ENCODE measurements at places on chromosomes 2 and 18.

DNA sequence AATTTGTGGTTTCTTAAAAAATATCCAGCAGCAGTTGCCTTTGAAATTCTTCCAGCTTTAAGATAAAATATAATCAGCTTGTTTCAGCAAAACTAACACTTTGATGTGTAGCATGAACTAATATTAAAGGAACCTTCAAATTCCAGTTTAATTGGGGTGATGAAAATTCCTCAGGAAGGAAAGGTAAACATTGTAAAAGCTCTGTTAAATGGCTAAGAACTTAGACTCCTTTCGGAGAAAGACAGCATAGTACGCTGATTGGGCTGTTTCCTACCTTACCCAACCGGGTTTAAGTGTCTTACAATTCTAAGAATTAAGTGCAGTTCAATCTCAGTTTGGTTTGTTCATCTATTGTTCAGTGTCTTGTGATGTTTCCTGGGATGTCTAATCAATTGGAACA is 108.3 kb downstream of the CDH7 start:
- no peak for DNase-seq

DNA sequence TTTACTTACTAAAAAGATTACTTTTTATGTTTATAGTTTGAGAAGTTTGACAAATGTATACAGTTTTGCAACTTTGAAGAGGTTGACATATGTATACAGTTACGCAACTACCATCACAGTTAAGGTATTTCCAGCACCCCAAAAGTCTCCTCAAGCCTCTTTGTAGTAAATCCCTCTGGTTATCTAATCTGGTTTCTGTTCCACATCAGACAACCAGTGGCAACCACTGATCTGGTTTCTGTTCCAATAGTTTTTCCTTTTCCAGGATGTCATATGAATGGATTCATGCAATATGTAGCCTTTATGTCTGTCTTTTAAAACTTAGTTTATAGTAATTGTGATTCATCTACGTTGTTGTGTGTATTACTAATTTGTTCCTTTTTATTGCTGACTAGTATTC is 23.5 kb downstream of the IFIH1 start:
- no peak for DNase-seq

DNA sequence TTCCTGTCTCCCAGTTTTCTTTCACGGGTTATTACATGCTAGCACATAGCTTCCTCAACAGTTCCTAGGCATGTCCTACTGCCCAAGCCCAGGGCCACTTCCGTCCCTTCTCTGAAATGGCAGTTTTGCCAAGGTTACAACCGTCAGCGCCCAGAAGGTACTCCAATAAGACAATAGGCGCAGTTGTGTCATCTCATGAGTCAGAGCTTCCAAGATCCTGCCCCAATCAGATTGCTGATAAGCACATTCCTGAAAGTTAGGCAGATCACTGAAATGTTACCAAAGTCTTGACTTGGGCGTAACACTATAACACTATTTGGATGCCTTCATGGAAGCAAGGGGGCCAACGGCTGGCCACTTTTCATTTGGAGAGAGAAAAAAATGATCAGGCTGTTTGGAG is 34.2 kb downstream of the GKN2 start:
- DNase-seq, result no peak

DNA sequence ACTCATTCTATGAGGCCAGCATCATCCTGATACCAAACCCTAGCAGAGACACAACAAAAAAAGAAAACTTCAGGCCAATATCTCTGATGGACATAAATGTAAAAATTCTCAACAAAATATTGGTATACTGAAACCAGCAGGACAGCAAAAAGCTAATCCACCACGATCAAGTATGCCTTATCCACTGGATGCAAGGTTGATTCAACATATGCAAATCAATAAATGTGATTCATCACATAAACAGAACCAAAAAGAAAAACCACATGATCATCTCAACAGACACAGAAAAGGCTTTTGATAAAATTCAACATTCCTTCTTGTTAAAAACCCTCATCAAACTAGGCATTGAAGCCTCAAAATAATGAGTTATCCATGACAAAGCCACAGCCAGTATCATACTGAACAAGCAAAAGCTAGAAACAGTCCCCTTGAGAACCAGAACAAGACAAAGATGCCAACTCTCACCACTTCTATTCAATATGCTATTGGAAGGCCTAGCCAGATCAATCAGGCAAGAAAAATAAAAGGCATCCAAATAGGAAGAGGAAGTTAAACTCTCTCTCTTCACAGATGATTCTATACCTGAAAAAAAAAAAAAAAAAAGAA is 45.3 kb downstream of the RTTN start:
- no peak for DNase-seq

GRCh38 chr2:179172894-179173293 is 91.7 kb downstream of the SESTD1 start:
- no peak for DNase-seq

GRCh38 chr2:56537756-56538155 is 354.0 kb downstream of the CCDC85A start:
- DNase-seq, result no peak

DNA sequence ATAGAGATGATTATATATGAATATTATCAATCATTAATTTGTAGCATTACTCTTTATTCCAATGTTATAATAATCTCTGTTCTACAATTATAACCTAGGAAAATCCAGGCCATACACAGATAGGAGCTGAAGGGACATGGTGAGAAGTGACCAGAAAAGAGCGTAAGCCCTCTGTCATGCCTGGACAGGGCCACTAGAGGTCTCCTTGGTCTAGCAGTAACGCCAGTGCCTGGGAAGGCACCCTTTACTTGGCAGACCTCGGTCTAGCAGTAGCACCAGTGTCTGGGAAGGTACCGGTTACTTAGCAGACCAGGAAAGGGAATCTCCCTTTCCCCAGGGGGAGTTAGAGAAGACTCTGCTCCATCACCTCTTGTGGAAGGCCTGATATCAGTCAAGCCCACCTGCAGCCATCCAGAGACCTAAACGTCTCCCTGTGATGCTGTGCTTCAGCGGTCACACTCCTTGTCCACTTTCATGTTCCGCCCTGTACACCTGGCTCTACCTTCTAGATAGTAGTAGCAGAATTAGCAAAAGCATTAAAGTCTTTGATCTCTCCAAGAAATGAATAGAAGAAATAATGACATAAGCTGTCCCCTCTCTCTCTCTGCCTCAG is 447.5 kb upstream of the FSIP2 start:
- DNase-seq, result peak; percentile 1

DNA sequence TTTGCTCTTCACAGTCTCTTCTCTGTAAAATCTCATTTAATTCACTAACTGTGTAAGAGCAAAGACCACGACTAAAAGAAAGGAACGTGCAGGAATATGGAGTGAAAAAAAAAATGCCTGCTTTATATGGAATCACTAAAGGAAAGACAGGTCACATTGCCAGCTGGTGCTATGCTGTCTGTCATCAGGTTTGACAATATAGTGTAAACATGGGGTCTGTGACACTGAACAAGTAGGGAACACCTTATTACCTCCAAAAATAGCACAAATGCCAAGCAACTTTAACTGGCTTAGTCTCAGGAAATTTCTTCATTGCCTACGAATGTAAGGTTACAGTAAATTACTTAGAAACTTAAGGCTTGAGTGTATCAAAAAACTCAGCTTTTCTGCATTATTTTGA is 364.5 kb upstream of the LINC00305 start:
- no peak for DNase-seq

GRCh38 chr2:207635468-207636200 is 10.4 kb upstream of the METTL21A start:
- no peak for DNase-seq

- DNase-seq, result no peak
These were observed 32.5 kb upstream of the ARL5A start for GRCh38 chr2:151860613-151861146.

DNA sequence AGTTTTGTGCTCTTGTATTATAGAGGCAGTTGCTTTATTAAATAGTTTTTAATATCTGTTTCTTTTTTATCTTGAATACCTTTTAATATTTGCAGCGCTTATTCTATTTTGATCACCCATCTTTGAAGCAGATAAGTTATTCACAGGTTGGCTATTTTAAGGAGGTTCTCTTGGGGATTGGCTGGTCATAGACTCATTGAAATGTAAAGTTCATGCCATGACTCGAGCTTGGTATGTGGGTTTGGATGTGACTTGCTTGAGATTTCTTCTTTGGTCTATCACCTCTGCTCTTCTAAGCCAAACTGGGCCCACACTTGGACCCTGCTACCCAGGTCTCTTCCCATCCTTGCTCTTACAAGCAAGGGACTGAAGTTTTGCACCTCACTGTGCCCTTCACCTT is 33.6 kb downstream of the FARP2 start:
- no peak for DNase-seq

DNA sequence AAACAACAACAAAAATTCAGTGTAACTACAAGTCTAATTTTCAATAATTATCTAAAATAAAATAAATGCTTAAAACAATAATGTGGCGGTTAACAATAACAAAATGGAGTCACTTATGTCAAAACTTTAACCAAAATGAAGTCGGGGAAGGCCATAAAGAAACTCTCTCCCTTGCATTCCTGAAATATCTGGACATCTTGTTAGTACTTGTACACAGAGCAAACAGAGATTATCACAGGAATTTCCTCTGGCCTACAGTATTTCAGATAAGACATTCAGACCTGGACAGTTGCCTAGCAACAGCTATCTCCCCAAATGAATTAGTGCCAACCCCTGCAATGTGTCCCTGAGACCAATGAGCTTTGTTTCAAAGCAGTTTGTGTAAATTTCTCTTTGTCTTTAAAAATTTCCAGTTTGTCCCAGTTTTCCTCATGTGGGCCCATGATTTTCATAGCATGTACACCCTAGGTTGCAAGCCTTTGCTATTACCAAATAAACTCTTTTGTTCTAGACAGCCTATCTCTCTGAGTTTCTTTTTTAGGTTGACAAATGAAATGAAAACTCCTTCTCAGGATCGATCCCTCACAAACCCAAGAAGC is 68.6 kb downstream of the EXOC6B start:
- DNase-seq, result no peak

DNA sequence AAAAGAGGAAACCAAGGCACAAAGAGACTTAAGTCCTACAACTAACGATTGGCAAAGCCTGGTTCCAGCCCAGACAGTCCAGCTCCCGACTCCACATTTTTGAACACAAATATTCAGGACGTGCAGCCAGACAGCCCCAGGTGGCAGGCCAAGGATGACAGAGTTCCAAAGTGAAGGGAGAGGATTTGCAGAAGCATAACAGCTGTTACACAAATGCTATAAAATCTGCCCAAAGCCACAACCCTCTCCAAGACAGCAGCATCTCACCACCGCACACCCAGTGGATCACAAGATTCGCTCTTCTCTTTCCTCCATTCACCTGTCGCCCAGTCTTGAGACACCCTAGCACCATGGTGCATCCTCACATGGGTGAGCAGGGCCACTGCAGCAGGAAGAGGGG is 227.1 kb upstream of the ID2 start:
- no peak for DNase-seq

GRCh38 chr2:216807857-216808272 is 52.0 kb downstream of the TNP1 start:
- no peak for DNase-seq

DNA sequence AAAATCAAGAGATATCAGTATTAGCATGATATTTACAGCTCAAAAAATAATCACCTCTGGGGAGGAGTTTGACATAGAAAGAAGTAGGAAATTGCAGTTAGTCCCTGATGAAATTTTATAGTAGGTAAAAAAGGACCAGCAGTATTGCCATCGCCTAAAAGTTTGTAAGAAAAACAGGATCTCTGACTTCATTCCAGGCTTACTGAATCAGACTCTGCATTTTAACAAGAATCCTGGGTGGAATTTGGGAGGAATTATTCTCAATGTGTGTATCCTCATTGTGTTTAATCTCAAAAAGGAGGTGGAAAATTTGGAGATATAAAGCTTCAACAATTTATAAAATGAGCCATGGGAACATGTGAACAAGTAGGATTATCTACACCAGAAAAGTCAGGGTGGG is 31.2 kb upstream of the STAT1 start:
- DNase-seq, result no peak

GRCh38 chr2:46072101-46072820 is 224.9 kb upstream of the EPAS1 start:
- DNase-seq, result no peak

DNA sequence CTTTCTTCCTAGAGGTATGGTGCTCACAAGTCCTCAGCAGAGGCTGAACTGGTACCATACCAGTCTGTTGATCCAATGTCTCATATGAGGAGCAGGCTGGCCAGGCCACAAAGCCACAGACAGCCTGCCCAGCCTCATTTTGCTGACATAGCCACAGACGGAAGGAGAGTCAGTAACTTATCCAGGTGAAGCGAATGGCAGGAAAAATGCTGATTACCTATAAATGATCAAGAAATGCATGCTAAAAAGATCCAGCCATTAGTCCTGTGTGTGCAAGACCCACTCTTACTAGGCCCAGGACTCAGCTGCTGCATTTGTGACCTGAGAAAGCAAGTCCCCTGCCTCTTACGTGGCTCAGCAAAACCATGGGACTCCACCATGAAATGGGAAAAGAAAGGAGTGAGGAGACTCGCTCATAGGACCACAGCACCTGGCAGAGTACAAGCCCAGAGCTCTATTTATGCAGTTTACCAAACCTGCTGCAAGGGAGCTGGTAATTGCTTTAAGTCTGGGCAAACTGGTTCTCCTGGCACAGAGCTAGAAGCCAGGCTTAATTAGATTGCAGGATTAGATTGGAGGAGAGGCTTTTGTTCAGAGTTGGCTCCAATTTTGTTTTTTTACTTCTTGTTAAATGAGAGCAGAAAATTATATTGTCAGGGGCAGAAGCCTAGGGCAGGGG is 19.0 kb downstream of the RHOB start:
- no peak for DNase-seq

GRCh38 chr2:103367877-103368276 is 606.0 kb downstream of the TMEM182 start:
- DNase-seq, result no peak

DNA sequence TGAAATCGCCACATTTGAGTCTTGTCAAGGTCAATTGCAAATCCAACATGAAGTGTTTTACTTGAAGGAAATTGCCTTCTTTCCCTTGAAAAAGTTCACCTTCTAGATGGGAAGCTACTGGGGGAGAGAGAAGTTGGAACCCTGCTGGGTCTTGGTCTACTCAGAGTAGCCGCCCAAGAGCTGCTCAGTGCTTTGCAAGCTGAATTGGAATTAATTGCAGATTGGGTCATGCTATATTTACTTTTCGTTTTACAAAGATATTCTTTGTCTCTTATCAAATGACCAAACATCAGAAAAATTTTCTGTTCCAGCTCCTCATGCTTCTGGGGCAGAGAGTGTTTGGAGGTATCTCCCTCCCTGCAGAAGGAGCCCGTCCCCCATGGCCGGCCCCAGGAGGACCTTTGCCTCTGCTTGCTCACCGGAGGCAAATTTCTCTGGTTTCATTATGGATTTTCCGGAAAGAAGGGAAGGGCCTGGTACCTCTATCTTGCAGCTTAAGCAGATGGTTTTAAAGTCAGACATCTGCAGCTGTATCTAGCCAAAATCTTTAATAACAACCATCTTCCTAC is 289.7 kb downstream of the MYT1L start:
- DNase-seq, result no peak

GRCh38 chr2:160679686-160680085 is 186.1 kb upstream of the RBMS1 start:
- DNase-seq, result no peak

- DNase-seq, result no peak
These were observed 123.7 kb downstream of the MYO3B start for GRCh38 chr2:170301626-170302025.

Measured in stimulated activated CD4-positive, alpha-beta T cell treated with anti-CD3 and anti-CD28 coated beads, Interleukin-15, amount 100 ng/mL, for 48 hours (primary cell).